ENCODE measurements at places on chromosomes 4 and X.

- no peak for DNase-seq
These were observed 220.1 kb upstream of the PSAPL1 start for GRCh38 chr4:7654550-7655445.

- DNase-seq = no peak
These were observed 187.0 kb upstream of the PPARGC1A start for GRCh38 chr4:24076811-24077210.

- DNase-seq = no peak
These were observed 1257.8 kb downstream of the RPA4 start for GRCh38 chrX:98141466-98141865.

DNA sequence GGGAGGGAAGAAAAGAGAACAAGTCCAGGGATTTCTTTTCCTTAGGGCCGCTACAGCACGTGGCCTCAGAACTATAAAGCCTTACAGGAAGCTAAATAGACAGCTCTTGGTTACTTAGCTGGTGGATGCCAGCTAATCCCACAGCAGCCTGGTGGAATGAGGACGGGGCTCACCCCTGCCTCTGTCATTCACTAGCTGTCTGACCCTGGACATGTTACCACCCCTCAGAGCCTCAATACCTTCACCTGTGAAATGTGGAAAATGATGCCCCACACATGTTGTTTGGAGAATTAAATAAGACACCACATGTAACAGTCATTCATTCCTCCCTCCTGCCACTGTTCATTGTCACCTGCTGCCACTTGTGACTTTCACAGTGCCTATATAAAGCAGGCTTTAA is 15.7 kb downstream of the CCKAR start:
- DNase-seq = no peak

DNA sequence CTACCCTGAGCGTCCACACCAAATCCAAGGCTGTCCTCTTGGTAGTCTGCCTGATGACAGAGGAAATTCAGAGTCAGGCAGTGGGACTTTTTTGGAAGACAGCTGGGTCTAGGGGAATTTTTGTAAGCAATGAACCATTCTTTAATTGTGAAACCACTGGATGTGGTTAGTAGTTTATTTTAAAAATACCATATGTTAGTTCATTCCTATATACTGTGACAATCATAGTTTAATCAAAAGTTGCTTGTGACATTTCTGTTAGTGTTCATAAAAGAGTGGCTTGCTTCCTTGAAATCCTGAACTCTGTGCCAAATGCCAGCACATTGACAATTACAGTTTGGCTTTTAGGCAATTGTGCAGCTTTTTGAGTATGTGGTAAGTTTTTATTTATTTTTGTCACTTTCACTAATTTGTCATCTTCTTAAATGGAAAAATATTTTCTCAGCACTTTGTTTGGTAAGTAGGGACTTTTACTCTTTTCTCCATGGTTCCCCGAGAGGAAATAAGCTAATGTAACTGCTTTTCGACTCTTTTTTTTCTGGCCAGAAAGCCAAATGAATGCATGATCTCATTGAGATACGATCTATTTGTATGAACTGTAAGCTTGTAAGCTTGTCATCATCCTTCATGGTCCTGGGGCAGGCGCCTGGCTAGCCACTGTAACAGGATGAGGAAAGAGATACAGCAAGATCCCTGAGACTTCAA is 72.6 kb upstream of the SLC4A4 start:
- DNase-seq = no peak

DNA sequence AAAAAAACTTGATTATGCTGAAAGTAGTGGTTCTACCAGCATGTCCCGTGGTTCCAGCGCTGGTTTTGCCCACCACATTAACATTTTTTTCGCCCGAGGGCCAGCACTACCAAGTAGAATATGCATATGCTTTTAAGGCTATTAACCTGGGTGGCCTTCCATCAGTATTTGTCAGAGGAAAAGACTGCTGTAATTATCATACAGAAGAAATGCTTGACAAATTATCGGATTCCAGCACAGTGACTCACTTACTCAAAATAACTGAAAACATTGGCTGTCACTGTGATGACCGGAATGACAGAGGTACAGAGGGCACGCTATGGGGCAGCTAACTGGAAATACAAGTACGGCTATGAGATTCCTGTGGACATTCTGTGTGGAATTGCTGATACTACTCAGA is 34.6 kb downstream of the PRPS2 start:
- DNase-seq = no peak

DNA sequence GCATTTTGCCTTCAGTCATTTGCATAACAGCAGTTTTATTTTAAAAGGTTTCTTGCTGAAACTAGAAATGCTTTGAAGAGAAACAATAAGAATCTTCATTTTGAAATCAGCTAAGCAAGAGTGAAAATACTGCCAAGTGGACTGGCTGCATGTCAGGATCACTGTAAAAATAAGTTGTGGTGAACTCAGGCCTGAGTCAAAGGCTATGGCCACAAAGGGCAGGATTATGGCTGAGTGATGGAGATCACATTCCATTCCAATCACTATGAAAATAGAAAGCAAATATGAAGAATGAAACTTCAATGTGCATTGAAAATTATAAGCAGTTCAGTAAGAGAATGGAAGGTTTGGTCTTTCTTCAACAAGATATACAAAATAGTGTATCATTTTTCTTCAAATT is 224.5 kb downstream of the PCDH18 start:
- no peak for DNase-seq

- no peak for DNase-seq
These were observed 67.1 kb downstream of the DTHD1 start for GRCh38 chr4:36348403-36348938.

- no peak for DNase-seq
These were observed 413.1 kb downstream of the GBA3 start for GRCh38 chr4:23105759-23106370.

- no peak for DNase-seq
These were observed 1.4 kb downstream of the ARX start for GRCh38 chrX:25014366-25014838.

- DNase-seq = no peak
These were observed 22.5 kb downstream of the LETM1 start for GRCh38 chr4:1833307-1834046.

GRCh38 chr4:178185517-178185916 is 743.3 kb upstream of the AGA start:
- no peak for DNase-seq

- no peak for DNase-seq
These were observed 29.2 kb downstream of the NSG1 start for GRCh38 chr4:4415806-4416805.

GRCh38 chr4:2059046-2059725 is at the start of gene NAT8L:
Gene NAT8L, plus strand, starts transcription at chr4:2059327. Its CDS starts 185 bp downstream, at chr4:2059512.
- no peak for DNase-seq

GRCh38 chrX:14022019-14022418 is 7.7 kb downstream of the GEMIN8 start:
- DNase-seq = no peak

- DNase-seq = no peak
These were observed 16.0 kb downstream of the CLOCK start for GRCh38 chr4:55530691-55531090.

DNA sequence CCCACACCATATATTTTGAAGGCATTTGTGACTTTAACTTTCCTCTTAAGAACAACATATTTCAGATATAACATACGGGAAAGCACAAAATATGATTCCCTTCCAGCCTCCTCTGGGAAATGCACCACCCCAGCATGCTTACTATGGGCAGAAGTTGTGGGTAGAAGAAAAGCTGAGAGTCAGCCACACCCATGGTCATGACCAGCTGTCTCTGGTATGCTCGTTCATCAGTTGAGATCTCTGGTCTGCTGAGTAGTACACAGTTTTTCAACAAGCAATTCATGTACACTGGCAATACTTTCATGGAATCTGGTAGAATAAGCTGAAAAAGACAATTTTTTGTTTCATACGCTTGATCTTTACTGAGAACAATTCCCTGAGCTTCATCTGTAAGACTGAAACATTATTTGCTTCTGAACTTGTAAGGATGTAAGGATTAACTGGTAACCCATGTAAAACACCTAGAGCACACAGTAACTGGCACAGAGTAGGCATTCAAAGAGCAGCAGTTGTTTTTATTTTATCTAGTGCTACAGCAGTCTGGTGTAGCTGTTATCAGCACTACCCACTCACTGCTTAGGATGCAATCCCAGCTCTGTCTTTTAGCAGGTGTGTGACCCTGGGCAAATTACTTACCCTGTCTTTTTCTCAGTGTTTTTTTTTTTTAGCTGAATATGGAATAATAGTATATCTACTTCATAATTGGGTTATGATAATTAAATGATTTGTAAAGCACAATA is 47.6 kb downstream of the METTL14 start:
- no peak for DNase-seq

GRCh38 chrX:119762718-119763117 is 4.3 kb downstream of the SOWAHD start:
- no peak for DNase-seq

- DNase-seq = no peak
These were observed 70.9 kb upstream of the MSX1 start for GRCh38 chr4:4788573-4788972.

DNA sequence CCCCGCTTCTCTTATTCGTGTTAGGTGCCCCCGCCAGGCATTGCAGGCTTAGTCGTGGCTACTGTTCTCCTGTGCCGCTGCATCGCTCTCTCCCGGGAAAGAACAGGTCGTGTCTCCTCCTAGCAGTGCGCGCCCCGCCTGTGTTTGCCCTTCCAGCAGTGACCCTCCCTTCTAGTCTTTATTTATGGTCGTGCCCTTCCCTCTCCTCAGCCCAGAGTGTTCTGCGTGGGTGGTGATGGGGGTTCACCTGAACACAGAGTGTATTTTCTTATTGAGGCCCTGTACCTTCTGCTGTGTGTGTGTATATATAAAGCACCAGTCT is 15.2 kb downstream of the USP11 start:
- no peak for DNase-seq

DNA sequence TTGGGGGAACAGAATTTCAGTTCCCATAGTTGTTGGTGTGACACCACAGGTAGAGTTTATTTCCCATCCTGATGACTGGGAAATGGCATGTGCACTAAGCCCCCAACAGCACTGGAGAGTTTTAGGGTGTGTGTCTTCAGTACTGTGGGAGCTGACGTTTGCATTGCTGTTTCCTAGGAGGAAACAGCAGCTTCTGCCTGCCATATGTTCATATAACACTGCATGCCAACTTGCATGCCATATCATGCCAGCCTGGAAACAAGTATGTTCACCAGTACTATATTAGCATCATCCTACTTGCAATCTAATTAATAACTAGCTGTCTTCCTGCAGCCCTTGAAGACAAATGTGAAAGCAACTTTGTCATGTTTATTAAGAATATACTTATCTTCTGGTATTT is 58.2 kb downstream of the NAA11 start:
- DNase-seq = no peak

DNA sequence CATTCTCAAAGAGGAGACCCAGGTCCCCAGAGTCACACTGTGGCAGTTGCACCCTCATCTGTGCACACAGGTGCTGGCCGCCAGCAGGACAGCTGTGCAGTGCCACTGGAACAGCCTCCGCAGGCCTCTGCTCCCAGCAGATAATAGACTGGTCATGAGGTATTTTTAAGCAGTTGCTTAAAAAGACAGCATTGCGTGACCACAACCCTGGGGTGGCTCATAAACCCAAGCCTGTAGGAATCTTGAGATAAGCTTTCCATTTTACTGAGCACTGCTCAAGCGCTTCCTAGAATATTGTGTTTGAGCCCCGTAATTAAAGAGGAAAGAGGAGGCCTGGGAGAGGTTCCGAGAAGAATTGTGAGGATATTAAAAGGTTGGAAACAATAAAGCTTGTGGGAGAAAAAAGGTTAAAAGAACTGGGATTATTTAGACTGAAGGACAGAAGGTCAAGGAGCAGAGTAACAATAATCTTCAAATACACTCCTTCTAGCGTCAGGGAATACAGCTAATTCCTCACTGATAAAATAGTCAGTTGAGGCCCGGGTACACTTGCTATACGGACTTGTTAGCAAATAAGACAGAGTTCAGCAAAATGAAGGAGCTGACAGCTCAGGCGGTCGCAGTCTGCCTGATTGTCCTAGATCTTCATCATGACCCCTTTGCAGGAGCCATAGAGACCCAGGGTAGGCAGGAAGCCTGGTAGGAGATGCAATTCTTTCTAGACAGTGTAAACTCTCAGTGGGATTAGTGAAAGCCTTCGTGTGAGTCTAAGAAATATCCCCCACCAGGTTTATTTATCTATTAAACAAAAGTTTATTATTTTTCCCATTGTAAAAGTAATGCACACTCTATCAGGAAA is 86.2 kb upstream of the KIT start:
- no peak for DNase-seq

DNA sequence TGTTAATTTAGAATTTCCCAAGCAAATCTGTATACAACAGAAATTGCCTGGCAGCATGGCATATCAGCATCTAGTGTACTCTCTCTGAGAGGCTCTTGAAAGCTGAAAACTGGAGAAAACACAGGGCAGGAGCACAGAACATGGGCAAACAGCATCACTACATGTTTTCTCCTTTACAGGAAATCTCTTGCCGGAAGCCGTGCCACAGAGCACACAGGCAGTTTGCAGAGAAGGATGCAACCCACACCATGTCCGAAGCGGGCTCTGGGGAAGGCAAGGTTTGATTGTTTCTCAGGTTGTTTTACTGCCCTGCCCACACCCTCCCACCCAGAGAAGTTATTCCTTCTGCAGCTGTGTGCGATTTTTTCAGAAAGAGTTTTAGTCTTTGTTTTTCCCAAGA is 41.1 kb upstream of the FAM9C start:
- no peak for DNase-seq

- no peak for DNase-seq
These were observed 78.3 kb downstream of the CLDN22 start for GRCh38 chr4:183241721-183242151.

GRCh38 chr4:161291222-161291621 is 872.6 kb downstream of the FSTL5 start:
- no peak for DNase-seq

DNA sequence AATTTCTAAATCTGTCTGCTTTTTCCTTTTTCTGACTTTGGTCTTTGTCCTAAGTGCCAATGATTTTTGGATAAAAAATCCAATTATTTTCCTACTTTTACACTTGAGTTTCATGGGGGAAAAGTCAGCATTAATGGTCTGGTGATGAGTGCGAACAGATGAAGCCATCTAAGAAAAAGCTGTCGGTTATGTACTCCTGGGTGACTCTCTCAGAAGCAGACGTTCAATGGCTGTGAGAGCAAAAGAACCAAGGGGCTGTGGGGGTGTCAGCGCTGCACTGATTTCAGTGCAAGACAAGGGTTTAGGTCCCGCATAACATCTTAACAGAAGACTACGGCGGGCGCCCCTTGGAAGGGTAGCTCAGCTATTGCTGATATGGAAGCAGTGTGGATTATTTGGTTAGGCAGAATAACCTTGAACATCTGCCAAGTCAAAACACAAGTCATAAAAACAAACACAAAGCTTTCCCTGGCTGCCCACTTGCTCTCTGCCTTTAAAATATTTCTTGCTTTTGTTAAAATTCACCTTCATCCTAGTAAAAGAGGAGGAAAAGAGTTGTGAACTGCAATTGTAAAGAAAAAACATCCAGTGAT is 240.5 kb downstream of the MAML3 start:
- no peak for DNase-seq

- DNase-seq = no peak
These were observed 281.6 kb downstream of the SLC7A11 start for GRCh38 chr4:137960371-137961050.

DNA sequence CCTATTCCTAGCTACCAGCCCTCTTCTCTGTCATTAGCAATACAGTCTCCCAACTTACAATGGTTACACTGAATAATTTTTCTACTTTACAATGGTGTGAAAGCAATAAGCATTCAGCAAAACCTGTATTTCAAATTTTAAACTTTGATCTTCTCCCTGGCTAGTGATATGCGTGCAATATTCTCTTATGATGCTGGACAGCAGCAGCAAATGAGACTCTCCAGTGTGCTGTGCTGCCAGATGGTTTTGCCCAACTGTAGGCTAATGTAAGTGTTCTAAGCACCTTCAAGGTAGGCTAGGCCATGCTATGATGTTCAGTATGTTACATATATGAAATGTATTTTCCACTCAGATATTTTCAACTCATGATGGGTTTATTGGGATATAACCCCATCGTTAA is 5.9 kb upstream of the GAR1 start:
- no peak for DNase-seq
